ENCODE measurements at places on chromosomes 11 and 22.

DNA sequence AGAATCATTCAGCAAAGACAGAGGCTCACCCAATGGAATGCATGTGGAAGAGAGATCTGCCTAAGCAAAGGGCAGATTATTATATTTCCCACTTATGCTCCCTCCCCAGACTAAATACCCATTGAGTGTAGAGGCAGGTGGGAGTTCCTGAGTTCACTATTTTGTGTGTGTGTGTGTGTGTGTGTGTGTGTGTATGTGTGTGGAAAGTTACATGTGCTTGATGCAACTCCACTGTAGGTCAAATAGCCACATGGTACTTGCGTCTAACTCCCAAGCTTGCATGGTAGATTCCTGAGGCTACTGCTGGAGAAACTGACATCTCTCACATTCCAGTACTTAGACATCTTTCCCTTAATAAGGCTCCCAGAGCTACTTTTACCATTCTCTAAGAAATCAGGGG is 3.4 kb upstream of the COPB1 start:
- DNase-seq = no peak

DNA sequence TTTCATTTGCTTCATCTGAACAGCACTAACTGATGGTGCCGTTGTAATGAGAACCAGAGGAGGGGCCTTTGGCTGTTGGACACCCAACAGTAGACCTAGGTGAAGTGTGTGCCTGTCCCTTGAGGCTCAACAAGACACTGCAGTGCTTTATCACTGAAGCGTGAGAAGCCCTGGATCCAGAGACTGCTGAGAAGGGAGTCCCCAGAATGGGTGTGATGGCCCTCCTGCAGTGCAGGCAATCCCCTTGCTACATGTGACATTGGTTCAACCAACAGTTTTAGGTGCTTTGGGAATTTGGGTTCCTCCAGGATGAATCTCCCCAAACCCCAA is 125.6 kb downstream of the BRD1 start:
- DNase-seq = no peak

DNA sequence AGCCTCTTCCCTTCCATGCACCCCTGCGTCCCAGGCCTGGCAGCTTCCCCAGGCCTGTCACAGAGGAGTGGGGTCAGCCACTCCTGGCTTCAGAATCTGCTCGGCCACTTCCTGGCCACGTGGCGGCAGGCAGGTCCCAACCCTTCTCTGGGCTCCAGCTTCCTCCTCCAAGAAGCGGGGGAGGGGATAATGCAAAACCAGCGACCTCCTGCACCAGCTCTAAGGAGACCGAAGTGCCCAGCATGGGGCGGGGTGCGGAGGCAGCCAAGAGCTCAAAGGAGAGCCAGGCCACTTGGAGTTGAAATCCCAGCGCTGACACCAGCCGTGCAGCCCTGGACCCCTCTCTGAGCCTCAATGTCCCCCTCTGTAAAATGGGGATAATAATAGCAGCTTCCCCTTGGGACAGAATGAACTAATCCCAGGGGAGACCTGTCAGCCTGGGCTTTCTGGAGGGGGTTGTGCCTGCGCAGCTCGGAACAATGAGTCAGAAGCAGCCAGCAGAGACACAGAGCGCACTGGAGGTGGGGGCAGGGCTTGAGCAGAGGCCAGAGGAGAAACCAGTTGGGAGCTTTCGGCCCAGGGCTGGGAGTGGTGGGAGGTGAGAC is 22.8 kb upstream of the PICK1 start:
- DNase-seq = no peak

DNA sequence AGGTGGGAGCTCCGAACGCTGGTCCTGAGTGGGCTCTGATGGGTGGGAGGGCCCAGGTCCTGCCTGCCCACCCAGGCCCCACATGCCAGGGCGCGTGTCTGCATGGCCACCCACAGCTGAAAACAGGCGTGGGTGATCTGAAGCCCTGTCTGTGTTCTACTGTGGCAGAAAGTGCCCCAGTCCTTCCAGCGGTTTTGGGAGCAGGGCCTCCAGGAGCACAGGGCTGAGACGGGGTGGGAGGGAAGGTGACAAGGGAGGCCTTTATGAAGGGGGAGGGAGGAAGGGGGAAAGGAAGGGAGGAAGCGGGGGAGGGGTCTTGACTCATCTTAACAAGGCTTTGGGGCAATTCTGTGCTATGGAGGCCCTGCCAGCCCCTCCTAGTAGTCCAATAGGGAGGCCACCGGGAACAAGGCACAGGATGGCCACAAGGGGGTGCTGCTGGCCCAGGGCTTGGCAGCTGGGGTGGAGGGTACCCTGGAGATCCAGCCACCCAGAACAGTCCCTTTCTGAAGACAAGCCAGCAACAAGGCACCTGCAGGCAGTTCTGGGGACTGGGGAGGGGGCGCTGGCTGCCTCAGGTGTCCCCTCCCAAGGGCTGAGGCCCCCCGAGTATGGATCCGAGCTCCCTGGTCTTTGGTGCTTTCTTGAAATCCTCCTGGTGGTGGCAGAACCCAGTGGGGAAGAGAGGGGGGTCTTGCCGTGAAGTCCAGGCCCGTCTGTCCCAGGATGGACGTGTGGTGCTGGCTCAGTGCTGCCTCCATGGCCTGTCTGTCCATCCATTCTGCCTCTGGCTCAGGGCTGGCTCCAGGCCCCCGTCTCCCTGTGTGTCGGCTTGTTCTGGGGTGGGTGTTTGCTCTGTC is 6.3 kb upstream of the FADS3 start:
- peak; percentile 65 for DNase-seq

GRCh38 chr22:45917146-45917545 is 59.8 kb downstream of the WNT7B start:
- DNase-seq = no peak

- no peak for DNase-seq
These were observed 35.6 kb downstream of the KCNC1 start for GRCh38 chr11:17770048-17770652.

DNA sequence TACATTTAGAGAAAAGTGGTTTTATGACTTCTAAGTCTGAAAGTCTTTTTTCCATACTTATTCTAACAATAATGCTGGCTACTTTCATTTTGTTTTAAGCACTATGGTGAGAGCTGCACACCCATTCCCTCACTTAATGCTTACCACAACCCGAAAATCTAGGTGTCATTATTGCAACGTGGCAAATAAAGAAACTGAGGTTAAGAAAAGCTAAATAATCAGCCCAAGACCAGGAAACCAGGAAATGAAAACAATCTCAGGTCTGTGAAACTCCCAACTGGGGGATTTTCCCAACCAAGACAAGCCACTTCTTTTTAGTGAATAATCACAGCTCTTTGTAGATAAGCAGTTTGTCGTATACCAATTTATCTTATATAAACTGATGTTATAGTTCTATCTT is 126.3 kb downstream of the SLC1A2 start:
- DNase-seq = no peak

- DNase-seq = peak; percentile 23
These were observed 84.8 kb downstream of the SLC1A2 start for GRCh38 chr11:35334385-35335090.

DNA sequence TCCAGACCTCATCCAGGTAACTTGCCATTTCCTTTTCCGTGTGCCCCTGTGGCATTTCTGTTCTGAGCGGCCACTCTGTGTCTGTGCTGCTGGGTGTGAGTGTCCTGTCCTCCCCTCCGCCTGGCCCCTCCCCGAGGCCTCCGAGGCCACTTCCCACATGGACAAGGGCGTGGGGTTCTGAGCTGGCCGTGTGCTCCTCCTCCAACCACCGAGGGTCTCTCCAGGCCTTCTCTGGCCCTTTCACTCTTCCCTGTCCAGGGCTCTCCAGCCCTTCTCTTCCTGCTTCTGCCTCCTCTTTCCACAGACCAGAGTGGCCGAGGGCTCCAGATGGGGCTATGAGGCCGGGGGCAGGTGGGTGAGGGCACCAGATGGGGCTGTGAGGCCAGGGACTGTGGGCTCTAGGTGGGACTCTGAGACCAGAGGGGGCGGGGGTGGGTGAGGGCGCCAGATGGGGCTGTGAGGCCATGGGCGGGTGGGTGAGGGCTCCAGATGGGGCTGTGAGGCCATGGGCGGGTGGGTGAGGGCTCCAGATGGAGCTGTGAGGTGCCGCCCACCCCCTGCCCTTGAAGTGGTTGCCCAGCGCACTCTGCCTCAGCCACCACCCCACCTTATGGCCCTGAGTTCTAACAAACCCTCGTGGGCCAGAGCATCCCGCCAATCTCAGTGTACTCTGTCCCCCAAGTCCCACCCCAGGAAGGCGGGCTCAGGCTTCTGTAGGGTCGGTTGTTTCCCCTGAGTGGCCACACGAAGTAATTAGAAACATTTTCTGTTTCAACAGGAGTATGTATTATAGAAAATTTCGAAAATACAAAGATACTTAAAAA is 24.1 kb downstream of the PTDSS2 start:
- DNase-seq = no peak

DNA sequence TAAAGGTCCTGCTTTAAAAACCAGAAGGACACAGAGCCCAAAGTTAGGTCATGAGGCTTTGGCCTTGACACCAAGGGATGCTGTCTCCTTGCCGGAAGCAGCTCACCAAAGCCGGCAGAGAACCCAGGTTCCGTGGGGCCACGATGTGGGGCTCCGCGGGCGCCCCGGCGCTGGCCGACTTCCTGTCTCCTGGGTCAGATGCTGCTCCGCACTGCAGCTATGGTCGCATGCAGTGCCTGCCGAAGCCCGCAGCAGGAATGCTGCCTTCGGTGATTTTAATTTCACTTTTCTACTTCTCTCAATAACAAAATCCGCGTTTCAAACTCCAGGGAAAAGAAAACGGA is 454 bp upstream of the OTUB1 start:
- peak; percentile 71 for DNase-seq

- DNase-seq = no peak
These were observed 143.1 kb upstream of the RASSF10 start for GRCh38 chr11:12865863-12866595.

GRCh38 chr11:117924631-117925170 is 4.5 kb downstream of the TMPRSS13 start:
- no peak for DNase-seq

DNA sequence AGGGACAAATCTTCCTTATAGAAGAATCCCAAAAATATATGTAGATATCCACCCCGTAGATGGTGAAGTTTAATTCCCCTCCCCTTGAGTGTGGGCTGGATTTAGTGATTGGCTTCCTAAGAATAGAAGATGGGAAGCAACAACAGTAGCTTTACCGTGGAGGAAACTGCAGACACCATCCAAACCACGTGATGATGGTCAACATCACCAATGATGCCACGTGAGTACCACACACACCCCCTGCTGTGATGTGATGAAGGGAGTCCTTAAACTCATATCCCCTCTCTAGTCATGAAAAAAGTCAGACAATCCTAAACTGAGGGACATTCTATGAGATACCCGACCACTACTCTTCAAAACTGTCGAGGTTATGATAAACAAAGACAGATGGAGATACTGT is 76.4 kb upstream of the SLC22A12 start:
- no peak for DNase-seq

- DNase-seq = no peak
These were observed 223.7 kb downstream of the DSCAML1 start for GRCh38 chr11:117573326-117573725.

- peak; percentile 68 for DNase-seq
These were observed 14.2 kb downstream of the TP53I11 start for GRCh38 chr11:44936525-44936924.

DNA sequence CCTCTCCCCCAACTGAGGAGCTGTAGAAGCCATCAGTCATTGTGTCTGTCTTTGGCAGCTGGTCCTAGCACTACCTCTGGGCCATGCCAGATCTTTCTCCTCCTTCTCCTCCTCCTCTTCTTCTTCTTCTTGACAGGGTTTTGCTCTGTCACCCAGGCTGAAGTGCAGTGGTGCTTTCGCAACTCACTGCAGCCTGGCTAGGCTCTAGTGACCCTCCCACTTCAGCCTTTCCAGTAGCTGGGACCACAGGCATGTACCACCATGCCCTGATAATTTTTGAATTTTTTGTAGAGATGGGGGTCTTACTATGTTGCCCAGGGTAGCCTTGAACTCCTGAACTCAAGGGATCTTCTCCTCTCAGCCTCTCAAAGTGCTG is 50.1 kb upstream of the SHANK2 start:
- DNase-seq = no peak

- DNase-seq = peak; percentile 7
These were observed 852 bp downstream of the TRAF6 start for GRCh38 chr11:36509201-36509639.

GRCh38 chr11:57402188-57403002 is 11.9 kb upstream of the PRG2 start:
- no peak for DNase-seq

- DNase-seq = no peak
These were observed 382.1 kb downstream of the MN1 start for GRCh38 chr22:27419473-27419872.

DNA sequence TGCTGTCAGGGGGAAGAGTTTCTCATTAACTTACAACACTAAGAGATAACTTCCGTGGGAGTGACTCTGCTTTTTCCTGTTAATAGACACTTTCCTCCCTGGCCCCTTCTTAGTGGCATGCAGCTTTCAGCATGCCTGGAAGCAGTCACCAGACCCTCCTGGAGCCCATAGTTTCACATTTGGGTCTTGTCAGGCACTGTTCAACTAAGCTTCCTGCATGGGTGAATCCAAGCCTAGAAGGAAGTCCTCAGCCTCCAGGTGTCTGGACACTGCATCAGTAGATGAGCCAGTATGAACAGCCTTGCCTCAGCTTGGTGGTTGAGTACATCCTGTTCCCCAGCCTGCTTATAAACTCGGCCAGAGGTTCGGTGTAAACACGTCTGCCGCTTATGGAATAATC is 68.1 kb downstream of the PPP6R3 start:
- peak; percentile 42 for DNase-seq

DNA sequence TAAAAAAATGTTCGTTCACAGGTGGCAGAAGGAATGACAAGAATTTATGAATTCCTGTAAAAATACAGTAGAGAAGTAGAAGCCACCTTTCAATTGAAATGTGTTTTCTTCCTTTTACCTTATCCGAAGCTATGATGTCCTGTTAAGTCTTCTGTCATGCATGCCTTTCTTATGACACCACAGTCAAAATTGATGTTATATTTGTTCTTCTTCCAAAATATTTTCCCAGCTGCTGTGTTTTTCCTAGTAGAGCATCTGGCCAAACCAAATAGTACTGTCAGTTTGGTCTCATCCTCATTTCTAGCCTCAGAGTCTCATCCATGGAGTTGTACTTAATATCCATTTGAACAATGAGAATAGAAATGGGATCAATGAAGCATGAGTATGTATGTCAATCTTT is 206.1 kb downstream of the PGR start:
- no peak for DNase-seq

DNA sequence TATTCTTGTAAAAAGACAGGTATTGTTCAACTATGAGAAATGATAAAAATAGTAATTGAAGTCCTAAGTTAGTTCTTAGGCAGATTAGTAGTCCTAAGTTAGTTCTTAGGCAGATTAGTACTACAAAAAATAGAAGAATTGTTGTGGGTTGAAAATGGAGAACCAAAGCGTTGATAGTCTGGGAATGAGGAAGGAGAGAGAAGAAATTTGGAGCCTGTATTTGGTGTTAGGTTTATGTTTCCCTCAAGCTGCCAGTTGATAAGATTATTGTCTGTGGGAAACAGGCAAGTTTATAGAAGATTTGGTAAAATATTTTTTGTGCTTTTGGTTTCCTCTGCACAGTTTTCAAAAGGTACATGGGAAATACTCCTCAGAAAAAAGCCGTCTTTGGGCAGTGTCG is 3.6 kb downstream of the BCO2 start:
- no peak for DNase-seq

DNA sequence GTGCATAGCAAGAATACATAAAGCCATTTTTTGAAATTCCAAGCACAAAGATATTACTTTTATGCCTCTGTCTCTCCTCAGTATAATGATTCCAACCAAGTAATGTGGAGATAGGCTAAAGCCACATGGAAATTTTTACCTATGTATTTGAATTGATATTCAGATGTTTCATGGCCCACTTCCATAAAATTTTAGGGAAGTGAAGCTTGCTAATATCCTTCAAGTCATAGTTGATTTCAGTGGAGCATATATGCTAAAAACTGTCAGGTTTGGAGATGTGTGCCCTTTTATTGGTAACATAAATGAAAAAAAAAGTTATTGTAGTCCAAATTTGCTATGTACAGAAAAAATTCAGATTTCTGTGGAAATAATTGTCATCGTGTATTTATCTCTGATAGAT is 12.3 kb downstream of the MS4A4E start:
- no peak for DNase-seq
